Activated naive CD4-positive, alpha-beta T cell treated with anti-CD3 and anti-CD28 coated beads, Interleukin-2, amount 50 U/mL, for 72 hours (primary cell): ENCODE measurements at places on chromosomes 16 and 17. TPM values are rescaled to one million over a fixed set of nuclear protein-coding genes. Genes with fewer than 3 reads are reported as not detected.
A peak's percentile ranks its signal among the peaks of the same experiment; 100 is the strongest.

DNA sequence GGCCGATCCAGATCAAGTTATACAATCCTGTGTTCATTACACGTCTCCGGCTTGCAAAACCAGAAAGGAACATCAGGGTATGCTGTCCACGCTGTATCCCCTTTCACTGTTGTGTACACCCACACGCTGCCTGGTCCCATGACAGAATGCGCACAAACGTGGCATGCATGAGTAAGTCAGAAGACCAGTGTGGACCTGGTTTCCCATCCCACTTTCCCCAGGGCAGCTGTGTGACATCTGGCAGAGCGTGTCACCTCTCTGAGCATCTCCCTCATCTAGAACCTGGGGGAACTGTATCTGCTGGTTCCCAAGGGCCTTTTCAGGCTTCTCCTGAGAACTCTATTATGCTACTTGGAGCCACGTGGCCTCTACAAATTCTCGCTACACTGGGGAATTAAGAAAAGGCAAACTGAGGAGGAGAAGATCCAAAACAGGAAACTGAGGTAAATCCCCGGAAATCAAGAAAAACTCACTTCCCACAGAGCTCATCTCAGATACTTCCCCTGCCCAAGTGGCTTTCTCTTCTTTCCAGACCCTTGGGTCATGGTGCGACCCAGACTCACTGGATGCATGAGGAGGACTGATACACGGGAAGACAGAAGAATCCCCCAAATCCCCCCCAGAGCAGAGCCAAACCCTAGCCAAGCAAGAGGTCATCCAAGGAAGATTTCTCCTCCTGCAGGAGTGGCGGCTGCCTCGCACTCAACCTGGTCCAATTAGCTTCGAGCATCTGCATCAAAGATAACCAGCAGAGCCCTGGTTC, 139.3 kb downstream of the GAS7 start:
- DNase-seq: no peak

DNA sequence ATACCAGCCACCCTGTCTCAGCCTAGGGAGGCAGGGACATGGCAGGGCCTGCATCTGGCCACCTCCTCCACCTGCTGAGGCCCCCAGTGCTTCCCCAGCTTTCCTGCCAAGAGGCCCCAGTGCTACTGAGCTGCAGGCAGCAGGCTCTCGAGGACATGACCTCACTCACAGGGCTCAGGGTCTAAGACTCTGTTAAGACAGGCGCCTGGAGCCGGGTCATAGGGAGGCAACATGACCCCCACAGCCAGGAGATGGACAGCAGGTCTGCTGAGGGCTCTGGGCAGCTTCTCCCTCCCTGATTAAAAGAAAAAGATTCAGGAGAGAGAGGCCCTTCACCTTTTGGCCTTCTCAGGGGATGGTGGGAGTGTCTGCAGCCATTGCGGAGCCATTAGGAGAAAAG, 23.2 kb upstream of the FASN start:
- DNase-seq: no peak

- DNase-seq: no peak
These were observed 759 bp upstream of the PAM16 start for GRCh38 chr16:4351880-4352279.

DNA sequence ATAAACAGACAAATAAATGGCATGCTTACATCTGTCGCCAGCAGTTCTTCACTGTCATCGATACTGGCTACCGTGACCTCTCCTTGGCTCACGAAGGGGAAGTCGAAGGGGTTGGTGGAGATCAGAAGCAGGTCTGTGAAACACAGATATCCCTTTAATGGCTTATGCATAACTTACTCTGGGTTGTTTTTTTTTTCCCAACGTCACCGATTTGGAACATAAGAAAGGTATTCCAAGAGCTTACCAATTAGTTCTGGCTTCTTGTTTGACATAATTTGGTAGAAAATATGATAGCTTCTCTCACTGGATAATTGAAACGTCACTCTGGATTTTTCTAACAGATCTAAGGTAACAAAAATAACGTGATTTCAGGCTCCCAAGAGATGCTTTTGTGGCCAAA, 18.2 kb downstream of the MYH13 start:
- no peak for DNase-seq

GRCh38 chr17:13350466-13350865, 251.3 kb downstream of the HS3ST3A1 start:
- DNase-seq: no peak

- no peak for DNase-seq
These were observed 158.9 kb upstream of the CACNG5 start for GRCh38 chr17:66675991-66676371.

DNA sequence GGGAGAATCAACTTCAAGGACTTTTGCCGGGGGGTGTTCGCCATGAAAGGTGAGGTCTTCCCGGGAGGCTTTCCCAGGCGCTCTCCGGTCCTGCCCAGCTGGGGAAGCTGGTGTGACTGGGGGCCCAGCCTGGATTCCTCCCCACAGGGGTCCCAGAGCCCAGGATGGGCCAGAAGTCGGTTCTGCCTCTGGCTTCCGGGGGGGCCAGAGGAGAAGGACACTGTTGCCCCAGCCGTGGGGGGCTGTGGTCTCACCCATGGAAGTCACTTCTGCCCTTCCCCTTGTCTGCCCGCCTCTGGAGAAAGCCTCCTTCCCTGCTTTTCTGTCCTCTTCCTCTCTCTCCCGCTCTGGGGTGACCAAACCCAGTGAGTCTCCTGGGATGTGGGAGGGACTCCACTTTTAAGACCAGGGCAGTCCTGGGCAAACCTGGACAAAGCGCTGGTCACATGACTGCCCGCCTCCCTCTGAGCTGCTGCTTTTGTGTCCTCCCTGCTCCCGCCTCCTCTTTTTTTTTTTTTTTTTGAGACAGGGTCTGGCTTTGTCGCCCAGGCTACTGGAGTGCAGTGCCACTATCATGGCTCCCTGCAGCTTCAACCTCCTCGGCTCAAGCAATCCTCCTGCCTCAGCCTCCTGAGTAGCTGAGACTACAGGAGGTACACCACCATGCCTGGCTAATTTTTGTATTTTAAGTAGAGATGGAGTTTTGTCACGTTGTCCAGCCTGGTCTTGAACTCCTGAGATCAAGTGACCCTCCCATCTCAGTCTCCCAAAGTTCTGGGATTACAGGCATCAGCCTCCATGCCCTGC, 40.6 kb downstream of the RAB11FIP4 start:
- no peak for DNase-seq

DNA sequence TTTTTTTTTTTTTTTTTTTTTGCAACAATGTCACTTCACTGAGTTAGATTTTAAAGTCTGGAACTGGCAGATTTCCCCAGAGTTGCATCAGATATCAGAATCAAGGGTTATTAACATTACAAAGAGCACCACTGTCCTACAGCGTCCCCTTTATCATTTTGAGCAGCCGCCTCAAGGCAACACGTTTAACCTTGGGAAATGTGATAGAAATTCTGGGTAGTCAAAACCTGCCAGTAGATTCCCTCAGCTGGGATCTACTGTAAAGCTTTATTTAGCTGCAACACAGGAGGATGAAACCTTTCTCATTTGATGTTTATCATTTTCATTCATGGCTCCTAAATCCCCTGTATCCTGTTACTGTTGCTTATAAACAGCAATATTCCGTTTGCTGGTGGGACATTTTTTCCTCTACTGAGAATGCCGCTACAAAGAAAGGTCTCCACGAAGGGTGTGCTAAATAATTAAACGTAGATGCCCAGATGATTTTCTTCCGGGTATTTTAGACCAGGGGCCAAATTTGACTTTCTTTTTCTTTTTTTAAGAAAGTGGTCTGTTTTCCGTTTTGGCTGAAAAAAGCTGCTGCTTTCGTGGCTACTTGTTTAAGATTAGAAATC, 436.1 kb upstream of the GOT2 start:
- DNase-seq: no peak

DNA sequence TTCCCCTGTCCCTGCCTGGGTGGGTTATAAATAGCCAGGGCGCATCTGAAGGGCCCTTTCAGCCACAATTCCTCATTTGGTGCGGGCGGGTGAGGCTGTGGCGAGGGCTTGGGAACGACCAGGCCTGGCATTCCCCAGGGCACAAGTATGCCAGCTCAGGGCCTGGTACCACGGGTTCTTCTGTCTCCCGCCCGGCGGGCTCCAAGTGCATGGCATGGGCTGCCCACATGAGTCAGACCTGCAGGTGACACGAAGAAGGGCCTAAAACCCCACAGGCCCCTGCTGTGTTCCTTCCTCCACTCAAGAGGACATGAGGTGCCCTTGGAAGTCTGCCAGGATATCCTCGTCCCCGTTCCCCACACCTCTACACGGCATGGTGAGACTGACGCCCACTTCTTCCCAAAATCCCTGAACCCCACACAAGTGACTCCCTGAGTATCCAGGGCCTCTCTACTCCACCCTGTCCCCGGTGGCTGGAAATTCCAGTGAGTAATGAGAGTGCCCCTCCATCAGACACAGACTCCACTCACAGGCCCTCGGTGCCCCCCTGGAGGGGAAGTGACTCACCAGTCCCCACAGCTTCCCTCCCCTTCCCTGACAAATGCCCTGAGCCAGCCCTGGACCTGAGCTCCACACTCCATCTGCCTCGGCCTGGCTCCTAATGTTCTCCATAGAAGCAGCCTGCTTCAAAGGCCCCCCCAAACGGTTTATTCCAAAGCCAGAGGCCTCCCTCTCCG, 68.8 kb downstream of the ABR start:
- DNase-seq: no peak

GRCh38 chr16:27226976-27227705, 23.8 kb downstream of the KDM8 start:
- DNase-seq: no peak

- DNase-seq: peak; percentile 70
These were observed at the start of gene CACNG3 for GRCh38 chr16:24255456-24256371. Gene CACNG3 (plus strand): TSS chr16:24256335. CDS start chr16:24256755, 420 bp downstream.

DNA sequence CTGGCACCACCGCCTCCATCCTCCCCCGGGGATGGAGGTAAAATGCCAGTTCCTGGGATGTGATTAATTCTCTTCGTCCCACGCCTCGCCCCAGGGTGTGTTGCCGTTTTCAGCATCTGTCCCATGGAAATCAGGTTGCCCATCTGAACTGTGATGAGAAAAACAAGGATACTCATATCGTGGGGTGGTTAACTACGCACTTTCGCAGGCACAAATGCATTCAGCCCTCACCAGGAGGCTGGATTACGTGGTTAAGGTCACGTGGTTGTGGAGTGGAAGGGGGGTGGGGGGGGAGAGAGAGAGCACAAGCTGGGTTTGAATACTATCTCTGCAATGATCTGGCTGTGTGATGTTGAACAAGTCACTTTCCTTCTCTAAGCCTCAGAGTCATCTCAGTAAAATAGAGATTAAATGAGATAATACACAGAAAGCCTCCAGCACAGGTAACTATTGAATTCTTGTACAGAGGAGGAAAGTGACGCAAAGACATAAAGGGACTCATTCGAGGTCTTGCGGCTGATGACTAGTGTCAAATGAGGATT, 74.7 kb downstream of the BMERB1 start:
- DNase-seq: no peak

DNA sequence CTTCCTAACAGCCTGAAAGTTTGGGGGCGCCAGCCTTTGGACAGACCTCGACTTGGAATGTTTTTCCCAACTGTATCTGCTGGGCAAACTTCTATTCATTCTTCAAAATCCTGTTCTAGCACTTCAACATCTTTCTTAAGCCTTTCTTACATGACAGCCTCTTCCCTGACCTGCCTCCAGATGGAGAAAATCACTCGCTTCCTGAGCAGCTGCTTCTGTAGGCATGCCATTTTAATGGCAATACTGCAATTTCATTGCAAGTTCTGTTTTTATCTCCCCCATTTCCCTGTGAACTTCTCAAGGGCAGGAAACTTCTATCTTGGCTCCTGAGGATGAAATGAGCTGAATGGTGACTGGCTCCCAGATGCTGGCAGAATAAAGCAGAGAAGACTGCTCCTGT, 128.8 kb upstream of the ASIC2 start:
- DNase-seq: no peak

- DNase-seq: no peak
These were observed 36.8 kb downstream of the RPGRIP1L start for GRCh38 chr16:53666786-53667415.

GRCh38 chr17:49964769-49965523, 4.0 kb upstream of the DLX4 start:
- DNase-seq: peak; percentile 41

GRCh38 chr17:2822358-2822757, 26.1 kb downstream of the RAP1GAP2 start:
- no peak for DNase-seq

- no peak for DNase-seq
These were observed 19.7 kb upstream of the MEIOC start for GRCh38 chr17:44636562-44636961.

- no peak for DNase-seq
These were observed 45.1 kb downstream of the FZD2 start for GRCh38 chr17:44602390-44602789.

DNA sequence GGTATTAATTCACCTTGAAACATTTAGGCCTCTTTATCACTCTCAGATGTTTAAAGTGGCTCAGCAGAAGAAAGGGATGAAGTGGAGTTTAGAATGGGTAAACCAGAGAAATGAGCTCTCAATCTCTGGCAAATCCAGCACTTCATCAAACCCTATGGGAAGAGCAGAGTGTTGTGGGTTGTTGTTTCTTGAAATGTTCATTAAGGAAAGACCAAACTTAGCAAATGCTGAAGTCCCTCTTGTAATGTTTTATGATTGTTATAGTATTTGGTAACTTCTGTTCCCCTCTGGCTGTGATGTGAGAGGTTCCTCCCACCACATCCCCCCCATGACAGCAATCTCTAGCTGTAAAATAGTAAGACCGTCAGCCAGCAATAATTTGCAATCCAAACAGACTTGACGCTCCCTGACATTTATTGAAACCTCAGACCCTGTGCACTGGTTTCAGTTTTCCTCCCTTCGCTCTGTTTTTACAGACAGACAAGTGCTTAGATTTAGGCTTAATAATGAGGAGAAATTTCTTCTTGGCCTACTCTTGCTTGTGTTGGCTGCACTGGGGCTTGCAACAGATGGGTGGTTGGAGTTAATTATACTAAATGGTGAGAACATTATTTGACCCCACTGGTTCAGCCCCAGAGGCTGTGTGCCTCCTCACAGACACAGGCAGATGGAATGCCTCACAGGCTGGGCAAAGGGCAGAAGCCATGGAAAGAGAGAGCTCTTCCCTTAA, 609.4 kb upstream of the SOX9 start:
- DNase-seq: no peak

DNA sequence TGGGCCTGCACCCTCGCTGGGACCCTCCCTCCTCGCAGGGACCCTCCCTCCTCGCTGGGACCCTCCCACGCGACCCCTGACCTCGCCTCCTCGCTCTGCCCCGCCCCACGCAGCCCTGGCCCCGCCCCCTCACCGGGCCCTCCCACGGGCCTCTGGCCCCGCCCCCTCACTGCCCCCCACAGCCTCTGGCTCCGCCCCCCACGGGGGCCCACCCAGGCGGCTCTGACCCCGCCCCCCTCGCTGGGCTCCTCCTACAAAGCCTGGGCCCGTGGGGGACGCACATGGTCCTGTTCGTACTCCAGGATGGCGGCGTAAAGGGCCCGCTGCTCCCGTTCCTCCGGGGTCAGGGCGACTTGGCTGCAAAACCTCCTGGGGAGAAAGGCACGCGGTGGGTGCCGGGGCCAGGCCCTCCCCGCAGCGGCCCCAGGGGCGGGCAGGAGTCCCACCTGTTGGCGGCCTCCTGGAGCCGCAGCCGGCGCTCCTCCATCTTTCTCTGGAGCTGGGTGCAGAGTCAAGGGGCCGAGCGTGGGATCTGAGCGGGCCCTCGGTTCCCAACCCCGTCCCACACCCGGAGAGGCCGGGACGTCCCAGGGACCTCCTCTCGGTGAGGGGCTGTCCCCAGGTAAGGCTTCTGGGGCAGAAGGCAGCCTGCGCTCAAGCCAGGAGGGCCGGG, 9.0 kb downstream of the VPS9D1 start:
- DNase-seq: peak; percentile 96

The SOST gene
- total RNA-seq: not detected

The GSG1L gene
- not detected for total RNA-seq

The SAMD14 gene
- 4.4 TPM for total RNA-seq

The HS3ST3A1 gene
- not detected for total RNA-seq

The RND2 gene
- total RNA-seq: not detected

The SLC35G6 gene
- not detected for total RNA-seq
